Suppressor macrophage (primary cell): ENCODE measurements at places on chromosomes 12 and 14.
A peak's percentile ranks its signal among the peaks of the same experiment; 100 is the strongest.

GRCh38 chr12:109542014-109542413 is 31.3 kb downstream of the MMAB start:
- no peak for DNase-seq

DNA sequence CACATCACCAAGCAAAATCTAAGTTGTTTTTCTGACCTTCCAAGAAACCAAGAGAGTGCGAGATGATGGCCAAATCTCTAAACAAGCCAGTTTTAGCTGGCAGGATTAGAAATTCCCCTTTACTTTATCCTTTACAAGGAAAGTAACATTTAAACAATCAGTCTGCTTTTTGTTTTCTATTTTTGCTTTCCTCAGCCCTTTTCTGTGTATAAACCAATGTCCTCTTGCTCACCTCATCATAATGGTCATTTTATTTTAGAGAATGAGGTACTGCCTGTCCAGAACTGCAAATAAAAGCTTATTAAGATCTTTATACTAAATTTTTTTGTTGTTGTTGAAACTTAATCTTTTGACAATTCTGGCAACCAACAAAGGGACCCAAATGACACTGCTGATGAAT is 442.4 kb upstream of the GARIN6 start:
- DNase-seq = no peak

GRCh38 chr14:63752449-63753169 is 24.7 kb upstream of the SGPP1 start:
- peak; percentile 84 for DNase-seq

- peak; percentile 64 for DNase-seq
Measured at GRCh38 chr14:55713486-55713885, 133.5 kb downstream of the KTN1 start.

- no peak for DNase-seq
Measured at GRCh38 chr12:59004456-59004855, 84.2 kb upstream of the LRIG3 start.

GRCh38 chr12:105223352-105223845 is 12.6 kb downstream of the APPL2 start:
- peak; percentile 48 for DNase-seq

- DNase-seq = no peak
Measured at GRCh38 chr12:45478931-45479330, 250.6 kb upstream of the ARID2 start.

DNA sequence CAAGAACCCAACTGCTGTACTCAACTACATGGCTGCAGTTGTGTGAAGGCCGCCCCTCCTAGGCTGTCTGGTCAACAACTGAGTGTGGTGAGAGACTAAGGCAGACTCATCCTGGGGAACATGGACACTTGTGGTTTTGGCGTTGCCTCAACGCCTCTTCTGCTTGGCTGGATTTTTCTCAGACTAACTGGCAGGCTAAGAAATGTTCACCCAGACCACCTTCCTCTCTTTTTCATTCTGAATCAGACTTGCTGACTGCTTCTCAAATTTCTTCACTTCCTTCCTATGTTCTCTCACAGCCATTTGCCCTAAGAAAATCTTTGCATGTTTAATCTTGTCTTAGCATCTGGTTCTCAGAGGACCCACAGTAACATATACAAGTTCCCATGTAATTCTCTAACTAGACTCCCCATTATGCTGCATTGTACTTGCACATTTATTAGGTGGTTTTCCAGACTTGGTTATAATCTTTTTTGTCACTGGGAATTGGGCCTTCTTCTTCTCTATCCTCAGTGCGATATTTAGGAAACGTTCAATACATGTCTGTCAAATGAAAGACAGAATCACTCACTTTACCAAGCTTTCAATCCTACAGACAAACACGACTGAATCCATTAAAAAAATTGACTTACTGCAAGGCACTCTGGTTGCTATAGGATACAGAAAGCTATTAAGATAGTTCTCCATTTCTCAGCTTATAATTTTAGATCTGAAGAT is 327.6 kb downstream of the CCER1 start:
- DNase-seq = no peak

GRCh38 chr12:77946541-77947061 is 115.9 kb downstream of the NAV3 start:
- DNase-seq = peak; percentile 24
